NCI-H146 (cell line): ENCODE measurements at places on chromosomes 3 and 15.
A peak's percentile ranks its signal among the peaks of the same experiment; 100 is the strongest.

DNA sequence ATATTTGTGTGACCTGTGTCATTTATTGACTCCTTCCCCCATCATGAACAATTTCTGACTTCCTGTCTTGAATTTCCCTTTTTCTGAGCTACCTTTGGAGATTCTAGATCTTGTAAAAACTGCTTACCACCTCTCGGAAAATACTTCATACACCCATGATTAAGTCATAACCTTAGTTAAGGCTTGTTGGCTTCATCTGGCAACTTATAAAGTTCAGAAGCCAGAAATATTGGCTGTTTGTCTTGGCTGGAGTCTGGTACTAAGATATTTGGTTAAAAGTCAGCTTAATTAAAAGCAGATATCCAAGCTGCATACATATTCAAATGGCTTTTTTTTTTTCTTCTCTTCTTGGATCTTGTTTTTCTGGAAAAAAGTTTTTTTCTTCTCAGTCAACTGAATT is 37.3 kb upstream of the B3GALNT1 start:
- no peak for DNase-seq

- no peak for DNase-seq
Observed at GRCh38 chr3:23117856-23118255, 85.3 kb upstream of the UBE2E2 start.

- no peak for DNase-seq
Observed at GRCh38 chr3:28376424-28376823, 27.8 kb upstream of the AZI2 start.

DNA sequence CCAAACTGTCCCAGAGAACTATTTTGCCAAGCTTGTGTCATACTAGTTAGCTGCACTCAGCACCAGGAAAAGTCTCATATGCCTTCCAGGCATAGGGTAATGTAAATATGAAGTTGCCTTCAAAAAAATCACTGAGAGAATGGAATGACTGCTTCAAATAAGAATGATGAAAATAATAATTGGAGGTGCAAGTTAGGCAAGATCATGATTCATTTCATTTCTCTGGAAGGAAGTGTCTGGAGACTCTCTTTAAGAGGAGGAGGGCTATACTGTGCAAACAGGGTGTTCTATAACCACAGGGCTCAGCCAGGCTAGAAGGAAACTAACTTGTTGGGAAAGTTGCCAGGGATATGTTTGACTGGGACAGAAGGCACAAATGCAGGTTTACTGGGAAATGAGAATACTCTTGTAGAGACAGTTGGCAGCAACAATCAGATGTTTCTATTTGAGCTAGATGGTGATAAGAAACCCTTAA is 4.3 kb downstream of the SIDT1 start:
- no peak for DNase-seq

DNA sequence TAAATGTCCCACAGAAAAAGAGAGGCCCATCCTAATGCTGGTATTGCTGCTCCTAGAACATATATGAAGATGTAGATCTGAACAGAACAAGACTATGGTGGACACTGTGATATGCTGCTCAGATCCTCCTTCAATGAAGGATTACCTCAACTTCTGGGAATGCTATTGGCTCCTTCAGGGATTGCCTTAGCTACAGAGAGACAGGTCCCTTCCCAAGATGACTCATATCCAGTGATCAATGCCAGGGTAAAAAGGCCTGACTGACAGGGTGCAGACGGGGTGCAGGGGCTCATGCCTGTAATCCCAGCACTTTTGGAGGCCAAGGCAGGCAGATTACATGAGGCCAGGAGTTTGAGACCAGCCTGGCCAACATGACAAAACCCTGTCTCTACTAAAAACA is 20.5 kb upstream of the STAG1 start:
- DNase-seq: no peak

- DNase-seq: no peak
Observed at GRCh38 chr3:171867981-171868380, 24.8 kb downstream of the TMEM212 start.

GRCh38 chr3:66885326-66886000 is 112.6 kb upstream of the KBTBD8 start:
- no peak for DNase-seq

- DNase-seq: peak; percentile 66
Observed at GRCh38 chr15:68631601-68632051, 52.8 kb downstream of the CORO2B start.

DNA sequence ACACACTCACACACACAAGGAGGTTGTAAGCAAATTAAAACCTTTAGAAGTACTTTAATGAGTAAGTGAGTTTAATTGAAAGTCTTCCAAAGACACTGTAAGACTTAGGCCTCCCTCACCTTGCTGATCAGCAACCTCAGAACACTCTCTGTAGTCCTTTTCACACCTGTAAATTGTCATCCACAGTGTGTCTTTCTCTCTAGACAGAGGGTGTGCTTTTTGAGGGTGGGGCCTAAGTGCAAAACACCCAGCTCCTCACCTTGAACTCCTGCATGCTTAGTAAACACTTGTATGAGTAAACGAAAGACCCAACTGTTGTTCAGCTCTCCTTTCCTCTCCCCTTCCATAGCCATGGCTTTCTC is 183.2 kb upstream of the IL12A start:
- DNase-seq: no peak

- DNase-seq: peak; percentile 98
Observed at GRCh38 chr3:104825116-104825515, 541.6 kb upstream of the ALCAM start.

GRCh38 chr3:187743195-187744141 is 1.8 kb downstream of the BCL6 start:
- no peak for DNase-seq

- no peak for DNase-seq
Observed at GRCh38 chr15:77104155-77104554, 33.2 kb upstream of the TSPAN3 start.

- no peak for DNase-seq
Observed at GRCh38 chr15:88465633-88466224, 1.5 kb downstream of the MRPL46 start.

- DNase-seq: no peak
Observed at GRCh38 chr15:101213147-101213546, 38.7 kb downstream of the CHSY1 start.

GRCh38 chr3:33936921-33937525 is 138.6 kb downstream of the PDCD6IP start:
- no peak for DNase-seq

DNA sequence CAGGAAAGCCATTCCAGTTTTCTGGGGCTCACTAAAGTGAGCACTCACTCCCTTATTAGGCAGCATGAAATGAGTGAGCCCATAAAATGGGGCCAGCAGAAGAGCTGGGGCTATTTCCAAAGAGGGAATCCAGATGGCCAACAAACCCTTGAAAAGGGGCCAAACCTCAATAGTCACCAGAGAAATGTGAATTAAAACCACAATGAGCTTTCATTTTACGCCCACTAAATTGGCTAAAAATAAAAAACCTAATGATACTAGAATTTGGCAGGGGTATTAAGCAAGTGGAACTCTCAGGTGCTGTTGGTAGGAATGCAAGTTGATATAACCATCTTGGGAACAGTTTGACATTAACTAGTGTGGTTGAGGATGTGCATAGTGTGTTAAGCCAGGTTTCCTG is 42.1 kb upstream of the RAF1 start:
- no peak for DNase-seq

DNA sequence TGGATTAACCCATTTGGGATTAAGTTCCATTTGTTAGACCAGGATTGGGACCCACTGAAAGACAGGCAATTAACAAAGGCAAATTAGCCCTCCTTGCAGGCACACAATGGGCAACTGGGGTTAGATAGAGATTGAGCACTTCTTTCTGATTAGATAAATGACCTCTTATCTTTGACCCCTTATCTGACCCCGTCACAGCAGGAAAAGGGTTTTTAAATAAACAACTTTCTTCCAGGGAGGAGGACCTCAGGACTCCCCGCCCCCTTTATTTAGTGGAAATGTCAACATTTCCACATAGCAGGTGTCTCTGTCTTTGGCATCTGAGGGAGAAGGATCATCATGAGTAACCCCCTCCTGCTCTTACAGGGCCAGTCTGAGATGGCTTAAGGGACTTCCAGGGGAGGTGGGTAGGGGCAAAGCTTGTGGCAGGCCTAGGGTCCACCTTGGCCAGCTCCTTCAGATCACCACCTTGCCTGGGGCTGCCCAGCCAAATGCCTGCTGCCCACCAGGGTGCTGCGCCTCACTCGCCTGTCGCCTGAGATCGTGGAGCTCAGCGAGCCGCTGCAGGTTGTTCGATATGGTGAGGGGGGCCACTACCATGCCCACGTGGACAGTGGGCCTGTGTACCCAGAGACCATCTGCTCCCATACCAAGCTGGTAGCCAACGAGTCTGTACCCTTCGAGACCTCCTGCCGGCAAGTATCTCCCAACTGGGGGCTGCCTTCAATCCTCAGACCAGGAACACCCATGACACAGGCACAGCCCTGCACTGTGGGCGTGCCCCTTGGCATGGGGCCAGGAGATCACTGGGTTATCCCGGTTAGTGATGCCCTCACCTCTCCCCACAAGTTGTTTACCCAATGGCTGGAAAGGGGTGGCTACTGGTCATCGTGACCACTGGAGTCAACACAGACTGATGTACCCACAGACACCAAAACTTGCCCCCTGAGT is 2.6 kb upstream of the WDR6 start:
- DNase-seq: peak; percentile 76

GRCh38 chr3:49841806-49842205 is 14.6 kb downstream of the TRAIP start:
- no peak for DNase-seq

DNA sequence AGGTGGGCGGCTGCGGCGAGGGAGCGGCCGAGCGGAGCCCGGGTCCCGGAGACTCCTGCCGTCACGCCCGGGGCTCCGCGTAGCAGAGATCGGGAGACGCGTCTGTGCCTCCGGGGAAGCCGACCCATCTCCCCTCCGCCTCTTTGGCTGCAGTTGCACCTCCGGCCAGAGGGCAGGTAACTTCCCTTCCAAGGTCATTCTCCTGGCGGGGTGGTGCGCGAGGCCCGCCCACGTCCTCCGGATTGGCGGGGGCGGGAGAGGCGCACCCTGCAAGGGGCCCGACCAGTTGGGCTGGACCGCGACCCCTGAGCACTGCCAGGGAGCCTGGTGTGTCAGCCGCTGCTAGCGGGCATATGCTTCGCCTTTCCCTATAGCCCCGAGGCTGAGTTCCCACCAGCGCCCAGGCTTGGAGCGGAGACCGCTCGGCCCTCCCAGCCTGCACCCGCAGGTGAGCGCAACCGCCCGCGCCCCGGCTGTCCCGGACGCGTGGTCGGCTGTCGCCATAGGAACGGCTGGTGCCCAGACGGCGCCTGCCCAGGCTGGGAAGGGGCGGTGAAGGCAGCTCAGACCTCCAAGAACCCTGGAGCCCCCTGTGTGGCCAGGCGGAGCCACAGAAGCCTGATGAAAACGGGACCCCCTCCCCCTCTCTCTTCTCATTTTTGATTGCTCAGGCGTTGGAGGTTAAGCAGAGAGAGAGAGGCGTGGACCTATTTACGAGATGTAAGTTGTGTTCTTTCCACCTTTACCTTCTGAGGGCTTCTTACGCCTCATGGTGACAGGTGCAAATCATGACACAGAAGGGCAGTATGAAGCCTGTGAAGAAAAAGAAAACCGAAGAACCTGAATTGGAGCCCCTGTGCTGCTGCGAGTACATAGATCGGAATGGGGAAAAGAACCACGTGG is 453 bp downstream of the ZDHHC23 start:
- DNase-seq: peak; percentile 87

DNA sequence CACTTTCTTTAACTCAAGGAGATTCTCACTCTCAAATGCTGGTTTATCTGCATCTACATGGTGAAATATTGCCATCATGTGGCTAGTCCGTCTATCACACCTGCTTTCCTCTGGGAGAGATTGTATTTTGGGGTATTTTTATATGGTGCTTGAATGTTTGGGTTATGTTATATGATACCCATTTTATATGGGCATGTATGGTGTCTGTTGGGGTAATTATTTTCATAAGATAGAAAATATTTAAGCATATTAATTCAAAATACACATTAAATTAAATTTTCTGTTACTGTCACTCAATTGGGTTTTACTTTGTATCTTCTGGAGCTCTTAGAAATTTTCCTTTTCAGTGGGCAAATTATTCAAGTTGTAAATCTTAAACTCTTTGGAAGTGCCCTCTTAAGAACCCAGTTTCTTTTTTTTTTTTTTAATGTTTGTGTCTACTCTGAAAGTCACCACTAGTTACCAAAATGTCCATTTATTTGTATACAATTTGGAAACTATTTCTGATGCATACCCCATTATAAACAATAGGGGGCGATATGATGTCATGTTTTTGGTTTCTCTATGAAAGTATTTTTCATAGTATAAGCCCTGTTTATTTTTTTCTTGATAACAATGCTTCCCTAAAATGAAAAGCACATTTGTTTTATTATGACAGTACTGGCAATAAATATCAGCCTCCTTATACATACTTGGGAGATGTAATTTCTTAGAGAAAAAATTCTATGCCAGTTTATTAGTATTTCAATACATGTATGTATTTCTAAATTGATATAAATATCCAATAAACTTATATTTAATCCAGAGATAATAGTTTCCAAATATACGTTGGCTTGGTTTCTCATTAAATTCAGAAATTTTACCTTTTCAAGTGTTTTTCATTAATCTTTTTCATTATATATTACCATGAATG is 36.1 kb upstream of the PLSCR5 start:
- DNase-seq: peak; percentile 58

DNA sequence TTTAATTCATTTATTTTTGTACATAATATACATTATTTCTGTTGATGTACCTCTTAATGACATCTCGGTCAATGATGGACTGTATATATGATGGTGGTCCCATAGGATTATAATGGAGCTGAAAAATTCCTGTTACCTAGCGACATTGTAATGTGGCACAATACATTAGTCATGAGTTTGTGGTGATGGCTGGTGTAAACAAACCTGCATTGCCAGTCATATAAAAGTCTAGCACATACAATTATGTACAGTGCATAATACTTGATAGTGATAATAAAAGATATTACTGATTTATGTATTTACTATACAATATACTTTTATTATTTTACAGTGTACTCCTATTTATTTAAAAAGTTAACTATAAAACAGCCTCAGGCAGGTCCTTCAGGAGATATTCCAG is 15.1 kb downstream of the TTC14 start:
- no peak for DNase-seq

- DNase-seq: no peak
Observed at GRCh38 chr15:50137330-50137761, 18.3 kb upstream of the ATP8B4 start.

GRCh38 chr3:141181819-141182218 is 49.8 kb upstream of the PXYLP1 start:
- DNase-seq: no peak

DNA sequence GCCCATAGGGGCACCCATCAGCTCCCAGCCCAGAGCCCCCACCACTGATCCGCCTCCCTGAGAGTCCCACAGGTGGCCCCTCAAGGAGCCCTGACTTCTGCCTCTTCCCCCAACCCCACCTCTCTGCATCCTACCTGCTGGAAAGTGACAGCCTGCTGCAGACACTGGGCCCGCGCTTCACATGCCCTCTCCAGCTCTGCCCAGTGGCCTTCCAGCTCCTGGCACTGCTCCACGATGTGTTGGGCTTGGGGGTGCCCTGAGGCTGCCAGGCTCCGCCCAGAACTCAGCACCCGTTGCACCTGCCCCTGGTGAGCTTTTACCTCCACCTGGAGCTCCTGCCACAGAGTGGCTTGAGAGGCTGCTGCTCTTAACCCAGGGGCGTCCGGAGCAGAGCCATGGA is 20.1 kb downstream of the SPTBN5 start:
- DNase-seq: no peak
